ENCODE measurements at places on chromosomes 5 and 9.

DNA sequence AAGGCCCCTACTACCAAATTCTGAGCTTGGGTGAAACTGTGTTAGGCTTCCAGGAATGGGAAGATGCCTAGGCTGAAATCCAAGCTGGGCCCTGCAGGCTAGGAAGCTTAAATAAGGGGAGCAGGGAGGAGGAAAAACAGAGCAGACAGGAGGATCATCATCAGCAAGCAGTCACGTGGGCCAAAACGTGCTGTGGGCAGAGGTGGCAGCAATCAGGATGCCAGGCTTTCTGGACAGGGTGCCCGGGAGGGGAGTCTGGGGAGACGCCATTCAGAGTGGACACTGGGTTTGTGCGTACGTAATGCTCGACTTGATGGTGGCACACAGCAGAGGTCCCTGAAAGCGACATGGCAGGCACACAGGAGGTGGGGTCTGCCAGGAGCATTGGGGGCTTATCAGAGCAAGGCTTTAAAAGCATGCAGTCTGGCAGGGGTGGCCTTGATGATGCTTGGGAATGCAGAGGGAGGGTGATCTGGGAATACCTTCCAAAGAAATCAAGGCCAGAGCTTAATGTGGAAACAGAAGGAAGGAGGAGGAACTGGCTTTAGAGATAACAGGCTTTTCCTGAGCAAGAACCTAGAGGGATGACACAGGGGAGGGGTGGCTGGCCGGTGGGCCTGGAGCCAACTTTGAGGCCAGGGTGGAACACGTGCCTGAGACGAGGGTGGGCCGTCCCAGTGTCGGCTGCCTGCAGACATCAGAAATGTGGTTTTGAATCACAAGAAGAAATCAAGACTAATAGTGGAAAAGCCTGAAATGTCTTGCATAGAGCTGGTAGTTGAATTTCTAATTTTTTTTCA lies 212.5 kb downstream of the GADD45G start:
- no peak for DNase-seq

DNA sequence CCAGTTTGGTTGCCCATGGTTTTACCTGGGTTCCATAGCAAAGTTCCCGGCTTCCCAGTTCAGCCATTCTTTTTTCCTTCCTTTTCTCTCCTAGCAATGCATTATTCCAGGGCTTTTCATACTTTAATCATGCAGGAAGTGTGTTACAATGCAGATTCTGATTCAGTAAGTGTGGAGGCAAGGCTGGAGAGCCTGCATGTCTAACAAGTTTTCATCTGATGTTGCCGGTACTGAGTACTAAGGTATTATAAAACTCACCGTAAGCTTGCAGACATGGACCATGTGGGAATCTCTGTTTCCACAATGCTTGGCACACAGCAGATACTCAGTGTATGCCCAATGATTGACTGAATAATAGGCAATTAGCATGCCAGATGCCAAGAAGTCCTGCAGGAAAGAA lies 102.9 kb upstream of the SHB start:
- DNase-seq = no peak

GRCh38 chr5:126871441-126871840 lies 94.5 kb downstream of the LMNB1 start:
- DNase-seq = no peak

DNA sequence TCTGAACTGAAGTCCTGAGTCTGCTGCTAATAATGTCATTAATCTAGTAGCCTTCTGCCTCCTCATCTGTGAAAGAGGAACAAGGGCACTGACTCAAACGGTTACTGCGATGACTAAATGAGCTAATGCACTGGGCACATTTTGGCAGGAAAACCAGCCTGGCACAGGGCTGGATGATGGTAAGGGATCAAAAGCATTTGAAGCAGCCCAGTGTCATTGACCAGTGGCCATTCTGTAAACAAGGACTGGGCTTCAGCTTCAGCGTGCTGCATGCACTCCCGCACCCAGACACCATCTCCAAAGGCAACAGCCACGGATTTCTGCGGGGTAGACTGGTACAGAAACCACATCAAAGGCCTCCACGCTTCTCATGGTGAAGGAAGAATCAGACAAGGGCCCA lies 8.0 kb downstream of the GCNT4 start:
- DNase-seq = no peak

DNA sequence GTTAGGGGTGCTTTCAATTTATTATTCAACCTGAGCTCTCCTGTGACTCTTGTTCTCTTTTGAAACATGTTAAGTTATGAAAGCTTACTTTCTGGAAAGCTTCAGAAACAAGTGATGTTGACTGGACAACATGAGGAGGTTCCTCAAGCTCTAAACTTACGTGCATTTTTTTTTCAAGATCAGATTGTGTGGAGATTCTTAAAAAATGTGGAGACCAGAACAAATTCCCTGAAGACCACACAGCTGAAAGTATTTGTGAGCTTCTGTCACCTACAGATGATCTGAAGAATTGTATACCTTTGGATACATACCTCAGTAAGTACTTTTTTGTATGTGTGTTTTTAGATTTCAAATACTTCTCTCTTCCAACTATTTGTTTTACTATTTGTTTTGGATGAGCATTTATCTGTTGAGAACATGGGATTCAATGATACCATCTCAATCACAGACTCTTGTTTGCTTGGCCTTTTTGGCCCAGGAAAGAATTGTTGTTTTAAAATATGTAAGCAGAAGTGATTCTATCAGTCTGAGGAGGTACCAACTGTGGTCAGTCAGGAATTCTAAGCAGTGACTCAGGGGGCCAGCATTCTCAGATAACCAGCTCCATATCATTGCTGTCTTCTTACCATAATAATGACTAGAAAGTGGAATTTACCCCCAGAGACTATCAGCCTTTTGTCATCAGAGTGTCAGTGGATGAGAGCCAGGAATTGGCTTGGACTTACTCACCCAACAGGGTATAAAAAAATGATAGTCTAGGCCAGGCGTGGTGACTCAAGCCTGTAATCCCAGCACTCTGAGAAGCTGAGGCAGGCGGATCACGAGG lies 34.4 kb upstream of the GLIPR2 start:
- DNase-seq = no peak

DNA sequence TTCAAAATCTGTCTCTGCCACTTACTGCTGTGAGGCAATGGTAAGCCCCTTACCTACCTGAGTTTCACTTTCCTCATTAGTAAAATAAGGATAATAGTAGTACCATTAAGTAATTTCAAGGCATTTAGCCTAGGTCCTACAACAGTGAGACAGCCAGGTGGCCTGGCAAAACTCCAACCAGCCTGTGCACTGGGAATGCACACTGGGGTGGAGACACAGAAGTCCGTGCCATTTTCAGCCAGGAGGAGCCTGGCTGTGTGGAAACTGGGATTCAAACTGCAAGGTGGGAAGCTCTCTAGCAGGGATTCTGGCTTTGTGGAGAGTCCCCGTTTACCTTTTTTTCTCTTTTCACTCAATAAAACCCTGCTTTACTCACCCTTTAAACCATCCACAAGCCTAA lies 630.4 kb downstream of the PRELID2 start:
- DNase-seq = no peak

- no peak for DNase-seq
Observed at GRCh38 chr5:149018909-149019443, 43.9 kb downstream of the SH3TC2 start.

DNA sequence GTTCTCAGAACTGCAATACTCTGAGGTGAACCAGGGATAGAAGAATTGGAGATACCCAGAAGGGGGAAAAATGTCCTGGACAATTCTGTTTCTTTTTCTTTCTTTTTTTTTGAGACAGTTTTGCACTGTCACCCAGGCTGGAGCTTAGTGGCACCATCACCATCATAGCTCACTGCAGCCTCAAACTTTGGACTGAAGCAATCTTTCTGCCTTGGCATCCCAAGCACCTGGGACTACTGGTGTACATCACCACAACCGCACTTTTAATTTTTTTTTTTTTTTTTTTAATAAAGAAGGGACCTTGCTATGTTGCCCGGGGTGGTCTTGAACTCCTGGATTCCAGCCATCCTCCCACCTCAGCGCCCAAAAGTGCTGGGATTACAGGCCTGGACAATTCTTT lies 1.9 kb downstream of the EMB start:
- DNase-seq = no peak

GRCh38 chr5:156951359-156951758 lies 11.7 kb downstream of the TIMD4 start:
- DNase-seq = no peak

DNA sequence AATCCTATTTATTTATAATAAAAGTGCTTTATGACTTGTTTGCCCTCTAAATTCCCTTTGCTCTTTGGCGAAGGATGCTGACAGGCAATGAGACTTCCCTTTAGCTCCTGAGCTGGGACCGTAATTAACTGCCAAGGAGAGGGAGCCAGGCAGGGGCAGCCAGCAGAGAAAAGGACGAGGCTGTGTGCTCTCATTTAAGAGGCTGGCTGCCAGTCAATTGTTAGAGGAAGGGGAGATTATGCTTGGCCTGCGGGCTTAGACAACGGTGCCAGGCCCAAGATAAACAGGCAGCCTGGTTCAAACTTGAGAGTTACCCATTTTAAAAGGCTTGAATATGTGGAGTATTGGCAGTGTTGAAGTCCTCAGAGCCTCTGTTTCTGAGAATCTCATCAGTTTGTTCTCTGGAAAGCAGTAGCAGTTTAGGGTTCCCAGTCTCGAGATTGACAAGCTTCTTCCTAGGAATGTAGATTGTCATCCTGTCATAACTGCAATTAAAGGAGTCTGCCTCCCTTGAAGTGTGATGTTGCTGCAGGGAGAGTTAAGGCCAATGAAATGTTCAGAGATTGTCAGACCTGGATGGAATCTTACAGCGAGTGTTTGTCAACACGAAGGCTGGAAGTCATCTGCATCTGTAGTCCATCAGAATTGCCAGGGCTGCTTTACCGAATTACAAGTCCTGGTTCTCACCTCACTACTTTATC lies 113.2 kb downstream of the JAKMIP2 start:
- DNase-seq = no peak

GRCh38 chr5:173742432-173742816 lies 126.0 kb upstream of the BOD1 start:
- DNase-seq = no peak

DNA sequence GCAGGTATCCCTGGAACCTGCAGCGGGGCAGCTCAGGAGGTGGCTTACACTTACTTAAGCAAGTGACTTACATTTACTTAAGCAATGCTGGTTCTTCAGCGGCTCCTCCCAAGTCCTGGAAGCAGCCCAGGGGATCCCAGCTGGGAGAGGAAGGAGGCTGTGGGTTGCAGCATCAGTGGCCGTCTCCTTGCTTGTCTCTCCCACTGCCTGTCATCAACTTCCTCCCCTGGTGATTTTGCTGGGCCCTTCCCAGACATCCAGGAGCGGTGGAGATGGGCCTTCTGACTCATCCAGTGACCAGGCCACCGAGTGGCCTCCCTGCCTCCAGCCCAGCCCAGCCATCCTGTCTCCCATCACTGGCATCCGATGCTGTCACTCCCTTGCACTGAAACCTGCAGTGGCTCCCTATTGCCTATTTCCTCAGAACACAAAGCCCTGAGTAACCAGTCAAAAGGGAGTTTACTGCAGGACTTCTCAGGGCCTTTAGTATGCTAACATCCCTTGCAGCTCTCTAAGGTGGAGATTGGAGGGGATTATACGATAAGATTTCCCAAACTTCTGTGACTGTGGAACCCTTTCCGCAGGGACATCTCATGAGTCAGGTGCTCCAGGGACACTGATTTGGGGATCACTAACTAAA lies 155.9 kb upstream of the PHYKPL start:
- DNase-seq = no peak

- no peak for DNase-seq
Observed at GRCh38 chr9:76784881-76785280, 20.6 kb downstream of the PCA3 start.

DNA sequence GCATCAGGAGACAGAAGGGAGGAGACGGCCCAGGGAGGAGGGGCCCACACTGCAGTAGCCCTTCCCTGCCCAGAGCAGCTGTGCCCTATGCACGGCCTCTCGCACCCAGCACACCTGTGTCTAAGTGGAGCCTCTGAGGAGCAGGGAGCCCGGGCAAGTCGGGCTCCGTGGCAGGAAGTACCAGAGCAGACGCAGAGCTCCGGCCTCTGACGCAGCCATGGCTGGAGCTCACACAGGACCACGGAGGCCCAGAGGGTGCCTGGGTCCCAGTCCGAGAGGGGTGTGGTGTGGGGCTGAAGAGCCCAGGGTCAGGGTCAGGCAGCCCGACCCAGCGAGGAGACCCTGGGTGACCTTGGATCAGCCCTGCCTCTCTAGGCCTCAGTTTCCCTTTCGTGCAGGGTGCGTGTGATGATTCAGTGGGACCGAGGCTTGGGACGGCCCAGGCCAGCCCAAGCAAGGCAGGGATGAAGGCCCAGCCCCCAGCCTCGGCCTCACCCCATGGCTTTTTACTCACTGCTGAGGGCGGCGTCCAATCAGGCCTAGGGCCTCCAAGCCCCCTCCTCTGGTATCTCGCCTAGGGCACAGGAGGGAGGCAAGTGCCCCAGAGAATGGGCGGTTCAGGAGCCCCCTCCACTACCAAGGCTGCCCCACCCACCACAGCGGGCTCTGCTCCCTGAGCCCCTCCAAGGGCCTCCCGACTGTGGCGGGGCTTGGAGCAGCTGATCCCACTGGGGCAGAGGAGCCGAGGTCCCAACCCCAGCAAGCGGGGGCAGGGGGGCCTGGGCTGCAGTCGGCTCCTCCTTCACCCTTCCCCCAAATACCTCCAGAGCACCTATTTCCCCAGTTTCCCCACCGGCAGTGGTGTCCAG lies 4.3 kb upstream of the AGPAT2 start:
- no peak for DNase-seq

GRCh38 chr9:33318781-33319180 lies 28.5 kb downstream of the NFX1 start:
- DNase-seq = no peak

- DNase-seq = no peak
Observed at GRCh38 chr5:58224221-58224620, 235.7 kb downstream of the PLK2 start.

DNA sequence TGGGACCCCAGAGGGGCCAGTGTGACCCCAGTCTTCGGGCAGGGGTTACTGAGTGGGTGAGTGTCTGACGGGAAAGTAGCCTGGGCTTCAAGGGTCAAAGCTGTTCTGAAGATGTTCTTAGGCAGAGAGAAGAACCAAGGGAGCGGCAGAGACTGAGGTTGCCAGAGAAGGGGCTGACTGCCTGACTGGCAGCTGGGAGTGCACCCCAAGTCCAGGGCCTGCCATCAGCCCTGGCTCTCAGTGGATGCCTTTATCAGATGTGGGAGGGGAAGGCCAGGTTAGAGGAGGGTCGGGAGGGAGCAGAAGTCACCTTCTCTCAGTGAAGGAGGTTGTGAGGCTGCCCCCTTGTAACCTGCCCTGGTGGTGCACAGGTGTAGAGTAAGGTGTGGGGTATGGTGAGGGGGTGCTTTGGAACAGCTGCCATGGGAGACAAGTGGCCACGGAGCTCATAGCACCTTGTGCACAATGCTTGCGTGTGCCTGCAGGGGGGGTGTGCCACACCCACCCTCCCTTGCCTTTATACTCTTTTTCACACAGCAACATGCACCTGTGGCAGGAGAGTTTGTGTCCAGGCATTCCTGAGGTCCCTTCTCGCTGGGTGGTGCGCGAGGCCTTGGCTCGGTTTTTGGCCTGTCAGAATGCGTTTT lies 18.9 kb downstream of the RALGPS1 start:
- no peak for DNase-seq

GRCh38 chr5:97141031-97141430 lies 1.4 kb downstream of the LIX1 start:
- no peak for DNase-seq

GRCh38 chr9:33233626-33234342 lies 6.2 kb upstream of the SPINK4 start:
- no peak for DNase-seq

Measured in stimulated activated CD8-positive, alpha-beta memory T cell treated with anti-CD3 and anti-CD28 coated beads, Interleukin-7, amount 100 ng/mL, for 1 hour (primary cell).